Esophagus squamous epithelium (tissue), 5 donors: ENCODE measurements at places on chromosomes 3 and 15.

DNA sequence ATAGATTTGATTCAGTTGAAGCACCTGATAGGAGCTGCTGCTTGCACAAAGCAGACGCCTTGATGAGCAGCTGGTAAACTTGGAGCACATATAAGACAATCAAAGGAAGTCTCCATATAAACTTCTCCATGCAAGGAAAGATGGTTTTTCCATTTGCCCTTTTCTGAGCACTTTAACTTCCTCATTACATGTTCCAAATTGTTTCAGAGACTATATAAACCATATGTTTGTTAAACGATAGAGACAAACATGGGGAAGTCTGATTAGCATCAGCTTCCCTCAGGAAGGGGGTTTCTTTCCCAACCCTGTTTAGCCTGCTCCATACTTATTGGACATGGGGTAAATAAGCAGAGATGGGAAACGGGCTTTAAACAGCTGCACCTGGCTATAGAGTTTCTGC lies 88.0 kb downstream of the DHX36 start:
- DNase-seq = no peak

DNA sequence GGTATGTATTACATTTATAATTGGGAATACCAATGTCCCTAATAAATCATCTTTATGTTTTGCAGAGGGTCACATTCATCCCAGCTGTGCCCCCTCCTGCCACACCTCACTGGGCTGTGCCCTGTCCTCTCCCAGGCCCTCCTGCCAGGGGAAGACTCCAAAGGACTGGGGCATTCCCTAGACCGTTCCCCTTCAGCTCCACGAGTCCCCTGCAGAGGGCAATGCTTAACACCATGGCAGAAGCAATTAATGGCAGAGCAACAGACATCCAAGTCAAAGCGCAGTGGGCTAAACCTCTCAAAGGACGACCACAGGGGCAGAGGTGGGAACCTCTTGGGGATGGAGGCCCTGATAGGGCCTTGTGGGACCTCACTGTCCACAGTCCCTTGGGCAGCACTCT lies 71.3 kb upstream of the SEC13 start:
- DNase-seq = no peak

DNA sequence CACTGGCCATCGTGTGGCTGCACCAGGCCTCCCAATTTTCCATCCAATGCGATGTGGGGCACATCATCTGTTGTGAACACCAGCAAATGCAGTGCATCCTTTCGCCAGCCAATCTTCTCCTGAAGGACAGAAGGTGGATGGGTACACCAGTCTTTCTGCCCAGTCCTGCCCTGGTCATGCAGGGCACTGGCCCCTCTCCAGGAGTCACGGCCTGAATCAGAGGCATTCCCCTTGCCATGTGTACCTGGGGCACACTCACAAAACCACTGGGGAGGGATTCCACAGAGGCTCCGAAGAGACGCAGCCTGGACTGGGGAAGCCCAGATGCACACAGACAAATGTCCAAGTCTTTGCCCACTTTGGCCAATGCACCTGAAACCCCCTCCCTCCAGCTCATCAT lies 65.8 kb downstream of the ITGB5 start:
- DNase-seq = no peak

GRCh38 chr15:63469190-63469589 lies 35.2 kb upstream of the USP3 start:
- no peak for DNase-seq

DNA sequence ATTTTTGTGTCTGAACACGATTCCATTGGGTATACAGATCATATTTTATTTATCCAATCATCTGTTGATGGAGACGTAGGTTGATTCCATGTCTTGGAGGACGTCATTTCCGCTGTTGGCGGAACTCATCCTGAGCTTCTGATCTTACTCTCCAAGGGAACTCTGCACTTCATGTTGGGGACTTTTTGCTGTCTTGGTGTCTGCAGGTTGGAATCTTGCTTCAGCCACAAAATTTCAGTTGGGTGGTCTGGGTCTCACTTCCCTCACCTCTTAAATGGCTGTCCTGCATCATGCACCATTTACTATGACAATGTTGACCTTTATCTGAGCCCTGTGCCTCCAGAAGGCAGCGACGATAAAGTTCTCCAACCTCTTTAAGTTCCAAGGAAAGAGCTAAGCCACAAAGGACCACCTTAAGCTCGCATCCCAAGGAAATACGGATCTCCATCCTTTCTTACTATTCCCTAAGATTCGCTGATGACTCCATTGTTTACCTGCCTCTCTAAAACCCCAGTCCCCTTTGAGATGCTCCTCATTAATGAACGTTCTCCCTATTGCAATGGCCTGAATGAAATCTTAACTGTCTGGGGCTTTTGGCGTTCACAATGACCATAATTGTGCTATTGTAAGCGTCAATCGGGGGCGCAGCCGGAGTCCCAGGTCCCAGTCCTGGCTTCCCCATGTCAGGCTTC lies 23.1 kb upstream of the RNU6-1 start:
- no peak for DNase-seq

DNA sequence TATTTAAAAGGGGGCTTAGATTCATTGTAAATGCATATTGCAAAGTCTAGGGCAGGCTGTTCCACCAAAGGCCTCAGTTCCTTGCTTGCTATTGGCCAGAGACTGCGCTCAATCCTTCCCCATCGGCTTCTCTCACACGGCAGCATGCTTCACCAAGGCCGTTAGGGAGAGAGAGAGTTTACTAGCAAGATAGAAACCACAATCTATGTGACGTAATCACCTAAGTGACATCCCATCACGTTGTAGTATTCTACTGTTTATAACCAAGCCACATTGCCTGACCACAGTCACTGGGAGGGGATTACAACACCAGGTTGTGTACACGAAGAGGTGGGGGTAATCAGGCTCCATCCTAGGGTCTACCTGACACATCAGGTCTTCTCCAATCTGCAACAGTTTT lies 16.0 kb upstream of the NPAP1 start:
- DNase-seq = no peak

DNA sequence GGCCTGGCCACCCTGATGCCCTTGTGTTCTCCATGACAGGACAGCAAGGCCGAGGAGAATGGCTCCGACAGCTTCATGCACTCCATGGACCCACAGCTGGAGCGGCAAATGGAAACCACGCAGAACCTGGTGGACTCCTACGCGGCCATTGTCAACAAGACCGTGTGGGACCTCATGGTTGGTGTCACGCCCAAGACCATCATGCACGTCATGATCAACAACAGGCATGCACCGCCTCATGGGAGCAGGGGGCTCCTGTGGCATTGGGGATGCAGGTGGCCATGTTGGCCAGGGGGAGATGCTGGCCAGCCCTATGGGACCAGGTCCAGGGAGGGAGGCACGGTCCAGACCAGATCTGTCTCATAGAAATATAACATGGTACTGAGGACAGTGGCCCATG lies 62.9 kb downstream of the GOLGA8B start:
- no peak for DNase-seq

GRCh38 chr15:57797110-57797509 lies 90.6 kb downstream of the POLR2M start:
- DNase-seq = no peak

DNA sequence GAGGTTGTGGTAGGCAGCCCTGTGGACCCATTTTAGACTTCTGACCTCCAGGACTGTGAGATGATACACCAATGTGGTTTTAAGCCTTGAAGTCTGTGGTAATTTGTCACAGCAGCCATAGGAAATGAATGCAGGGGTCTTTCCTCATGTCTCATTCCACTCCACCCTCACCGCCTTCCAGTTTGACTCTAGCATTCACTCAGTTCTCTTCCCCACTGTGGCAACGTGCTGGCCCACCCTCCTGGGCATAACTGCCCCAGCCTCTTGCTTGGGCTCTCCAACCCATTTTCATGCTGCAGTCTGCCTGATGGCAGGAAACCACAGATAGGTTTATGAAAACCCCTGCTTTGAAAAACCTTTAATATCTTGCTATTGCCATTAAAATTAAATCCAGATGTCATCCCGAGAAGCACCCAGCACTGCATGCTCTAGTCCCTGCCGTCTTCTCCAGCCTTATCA lies 7.3 kb upstream of the TRNT1 start:
- no peak for DNase-seq

DNA sequence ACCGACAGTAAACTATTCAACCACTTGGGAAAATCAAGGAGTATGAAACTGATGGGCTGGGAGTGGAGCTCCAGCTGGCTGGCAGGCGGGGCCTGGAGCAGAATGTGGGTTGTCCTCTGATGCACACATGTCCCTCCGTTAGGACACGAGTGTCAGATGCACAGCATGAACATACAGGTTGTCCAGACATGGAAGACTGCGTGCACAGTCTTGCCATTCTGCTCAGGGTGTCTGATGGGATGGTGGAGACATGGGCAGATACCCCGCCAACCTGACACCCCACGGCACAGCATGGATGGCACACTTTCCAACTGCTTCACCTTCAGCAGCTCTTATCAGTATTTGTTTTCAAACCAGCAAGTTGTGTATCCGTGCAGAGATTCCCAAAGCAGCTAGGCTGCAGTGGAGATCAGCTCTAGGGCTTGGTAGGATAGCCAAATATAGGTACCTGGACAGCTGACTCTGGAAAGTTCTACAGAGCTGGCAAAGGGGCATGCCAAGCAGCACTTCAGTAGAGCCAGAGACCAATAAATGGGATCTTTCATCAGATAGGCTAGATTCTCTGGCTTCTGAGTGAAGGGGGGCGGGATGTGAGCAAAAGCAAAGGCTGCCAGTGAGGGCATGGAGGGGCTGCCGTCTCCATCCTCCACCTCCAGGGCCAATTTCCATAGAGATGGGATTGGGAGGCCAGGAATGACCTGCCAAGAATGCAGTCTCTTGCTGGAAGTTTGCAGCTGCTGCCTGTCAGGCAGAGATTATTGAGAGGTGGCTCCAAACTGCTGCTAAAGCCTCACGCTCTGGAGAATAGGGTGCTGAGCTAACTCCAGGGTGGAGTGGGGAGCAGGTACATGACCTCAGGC lies 47.2 kb upstream of the KY start:
- DNase-seq = no peak

- DNase-seq = no peak
Observed at GRCh38 chr3:44136421-44136820, 105.3 kb upstream of the TOPAZ1 start.

DNA sequence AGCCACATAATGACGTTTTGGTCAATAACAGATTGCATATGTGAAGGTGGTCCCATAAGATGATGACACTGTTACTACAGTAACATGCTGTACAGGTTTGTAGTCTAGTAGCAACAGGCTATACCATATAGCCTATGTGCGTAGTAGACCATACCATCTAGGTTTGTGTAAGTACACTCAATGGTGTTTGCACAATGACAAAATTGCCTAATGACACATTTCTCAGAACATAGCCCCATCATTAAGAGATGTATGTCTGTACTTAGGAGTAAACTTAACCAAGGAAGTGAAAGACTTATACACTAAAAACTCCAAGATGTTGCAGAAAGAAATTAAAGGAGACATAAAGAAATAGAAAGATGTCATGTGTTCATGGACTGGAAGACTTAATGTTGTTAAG lies 66.2 kb downstream of the RPLP1 start:
- no peak for DNase-seq

DNA sequence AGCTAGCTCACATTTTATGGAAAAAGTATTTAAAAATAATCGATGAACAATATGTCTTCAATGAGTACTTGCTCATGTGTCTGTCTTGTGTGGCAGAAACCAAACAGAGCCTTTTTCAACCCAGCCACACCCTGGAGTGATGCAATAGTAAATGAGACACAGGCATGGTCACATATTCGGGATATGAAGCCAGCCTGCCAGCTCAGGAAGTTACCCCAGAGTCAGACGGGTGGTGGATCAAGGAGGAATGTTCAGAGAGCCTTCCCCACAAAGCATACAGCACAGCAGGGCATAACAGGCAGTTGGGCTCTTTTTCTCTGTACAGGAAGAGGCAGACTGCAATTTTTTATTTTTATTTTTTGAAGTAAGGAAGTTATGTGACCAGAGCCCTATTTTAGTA lies 27.3 kb downstream of the LARP6 start:
- no peak for DNase-seq

GRCh38 chr3:195854628-195855294 lies 43.0 kb upstream of the MUC4 start:
- DNase-seq = no peak
